ENCODE measurements at places on chromosomes 3 and 15.
A peak's percentile ranks its signal among the peaks of the same experiment; 100 is the strongest.

DNA sequence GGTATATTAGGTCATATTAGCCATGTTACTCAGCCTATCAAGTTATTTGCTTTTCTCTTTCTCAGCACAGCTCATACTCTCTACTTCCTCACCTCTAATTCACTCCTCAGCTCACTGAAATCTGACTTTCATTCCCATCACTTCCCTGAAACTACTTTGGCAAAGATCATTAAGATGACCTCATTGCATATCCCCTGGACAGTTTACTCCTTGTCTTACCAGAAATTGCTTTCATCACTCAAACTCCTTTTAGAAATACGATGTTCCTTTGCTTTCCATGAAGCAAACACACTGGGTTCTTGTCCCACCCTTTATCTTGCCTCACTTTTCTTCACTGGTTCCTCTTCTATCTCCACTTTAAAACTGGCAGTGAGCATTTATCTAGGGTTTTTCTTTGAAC, 354.4 kb downstream of the TUSC7 start:
- DNase-seq = no peak

GRCh38 chr3:98679986-98680385, 83.2 kb upstream of the ST3GAL6 start:
- DNase-seq = no peak

- peak; percentile 9 for DNase-seq
These were observed 42.0 kb downstream of the GALNT15 start for GRCh38 chr3:16216373-16216935.

DNA sequence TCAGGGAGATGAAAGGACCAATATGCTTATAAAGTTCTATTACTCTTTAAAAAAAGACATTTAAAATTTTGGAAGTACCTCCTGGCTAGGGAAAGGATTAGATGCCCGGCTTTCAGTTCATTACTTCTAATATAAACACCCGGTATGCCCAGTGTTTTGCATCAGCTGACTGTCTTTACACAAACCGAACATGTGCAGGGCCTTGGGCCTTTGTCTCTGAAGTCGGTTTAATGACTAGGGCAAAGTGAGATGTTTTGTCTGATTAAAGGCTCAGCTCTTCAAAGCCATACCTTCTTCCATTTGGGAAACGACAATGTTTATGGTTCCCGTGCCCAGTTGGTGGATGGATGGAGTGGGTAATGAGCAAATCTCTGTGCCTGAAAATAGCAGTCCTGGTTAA, 179.3 kb upstream of the LRTM1 start:
- no peak for DNase-seq

GRCh38 chr15:89221543-89221942, at the start of gene RLBP1:
Gene RLBP1, minus strand, starts transcription at chr15:89221579. Its CDS starts 2,604 bp downstream, at chr15:89218975.
- DNase-seq = no peak
